GM23248 (cell line): ENCODE measurements at places on chromosomes 6 and 20. TPM values are rescaled to one million over a fixed set of nuclear protein-coding genes. Genes with fewer than 3 reads are reported as not detected.

CLPSL2 gene
- total RNA-seq = not detected in 2 replicates

NRSN1 gene
- total RNA-seq = not detected in 2 replicates

SNAP25 gene
- total RNA-seq = not detected in 2 replicates

C6orf141 gene
- not detected in 2 replicates for total RNA-seq

SYCP2L gene
- not detected in 2 replicates for total RNA-seq

DNA sequence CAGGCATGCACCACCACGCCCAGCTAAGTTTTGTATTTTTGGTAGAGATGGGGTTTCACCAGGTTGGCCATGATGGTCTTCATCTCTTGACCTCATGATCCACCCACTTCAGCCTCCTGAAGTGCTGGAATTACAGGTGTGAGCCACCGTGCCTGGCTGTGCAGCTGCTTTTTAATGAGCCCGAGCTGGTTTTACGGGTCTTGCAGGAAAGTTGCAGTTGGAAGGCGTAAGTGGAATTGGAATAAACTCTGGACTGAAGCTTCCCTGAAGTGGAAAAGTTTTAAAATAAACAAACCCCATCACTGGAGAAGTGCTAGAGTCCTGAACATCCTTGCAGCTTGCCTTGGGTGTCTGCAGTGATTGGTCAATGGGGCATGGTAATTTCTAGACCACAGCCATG lies 40.4 kb downstream of the KIF25 start:
- no peak for DNase-seq

- DNase-seq = no peak
Measured at GRCh38 chr20:60100780-60101179, 142.6 kb downstream of the CDH26 start.

DNA sequence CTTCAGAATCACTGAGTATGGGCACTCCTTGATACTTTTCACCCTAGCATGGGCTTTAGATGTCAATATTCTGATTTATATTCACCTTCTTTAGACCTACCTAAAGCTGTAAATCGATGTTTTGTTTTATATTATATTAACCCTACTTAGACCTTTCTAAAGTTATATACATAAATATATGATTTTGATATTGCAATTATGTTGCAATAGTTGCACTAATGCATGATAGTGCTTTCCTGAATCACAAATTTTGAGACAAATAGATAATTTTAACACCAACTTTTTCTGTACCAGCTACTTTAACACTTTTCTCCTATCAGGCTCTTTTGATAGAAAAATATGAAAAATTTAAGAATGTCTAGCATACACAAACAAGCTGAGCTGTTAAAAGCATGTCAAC lies 34.0 kb upstream of the JAG1 start:
- DNase-seq = no peak

- DNase-seq = peak; percentile 57
Measured at GRCh38 chr6:112205427-112206109, 48.8 kb downstream of the LAMA4 start.

DNA sequence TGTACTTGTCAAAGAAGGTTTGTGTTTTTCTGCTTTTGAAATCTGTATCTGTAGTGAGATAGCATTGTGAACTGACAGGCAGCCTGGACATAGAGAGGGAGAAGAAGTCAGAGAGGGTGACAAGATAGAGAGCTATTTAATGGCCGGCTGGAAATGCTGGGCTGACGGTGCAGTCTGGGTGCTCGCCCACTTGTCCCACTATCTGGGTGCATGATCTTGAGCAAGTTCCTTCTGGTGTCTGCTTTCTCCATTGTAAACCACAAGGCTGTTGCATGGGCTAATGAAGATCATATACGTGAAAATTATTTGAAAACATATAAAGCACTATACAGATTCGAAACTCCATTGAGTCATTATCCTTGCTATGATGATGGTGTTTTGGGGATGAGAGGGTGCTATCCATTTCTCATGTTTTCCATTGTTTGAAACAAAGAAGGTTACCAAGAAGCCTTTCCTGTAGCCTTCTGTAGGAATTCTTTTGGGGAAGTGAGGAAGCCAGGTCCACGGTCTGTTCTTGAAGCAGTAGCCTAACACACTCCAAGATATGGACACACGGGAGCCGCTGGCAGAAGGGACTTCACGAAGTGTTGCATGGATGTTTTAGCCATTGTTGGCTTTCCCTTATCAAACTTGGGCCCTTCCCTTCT lies 18.4 kb downstream of the CD83 start:
- DNase-seq = no peak

- DNase-seq = no peak
Measured at GRCh38 chr20:63119963-63120807, 95.7 kb downstream of the YTHDF1 start.

GRCh38 chr6:27592481-27593199 lies 119.7 kb upstream of the ZNF184 start:
- DNase-seq = peak; percentile 75

DNA sequence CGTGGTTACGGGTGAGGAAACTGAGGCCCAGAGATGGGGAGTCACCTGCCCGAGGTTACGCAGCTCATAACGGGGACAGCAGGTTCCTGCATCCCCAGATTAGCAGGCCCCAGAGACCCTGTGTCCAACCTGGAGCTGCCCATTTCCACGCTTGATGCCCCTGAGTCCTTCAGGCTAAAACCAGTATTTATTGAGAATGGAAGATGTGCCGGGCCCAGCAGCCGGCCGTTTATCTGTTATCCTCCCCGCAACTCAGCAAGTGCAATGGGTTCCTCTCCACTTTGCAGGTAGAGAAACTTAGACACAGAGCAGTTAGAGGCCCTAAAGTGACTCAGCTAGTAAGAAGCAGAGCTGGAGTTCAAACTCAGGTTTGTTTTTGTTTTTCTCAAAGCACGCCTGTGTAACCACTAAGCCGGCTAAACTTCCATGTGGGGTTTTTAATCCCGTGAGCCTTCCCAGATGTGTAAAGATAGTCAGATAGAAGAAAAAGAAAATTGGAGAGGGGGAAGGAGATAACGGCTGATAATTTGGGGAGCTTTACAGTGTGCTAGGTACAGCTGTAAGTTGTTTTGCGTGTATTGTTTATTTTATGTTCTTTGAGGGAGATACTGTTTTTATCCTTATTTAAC lies 775 bp downstream of the PFDN4 start:
- peak; percentile 75 for DNase-seq

DNA sequence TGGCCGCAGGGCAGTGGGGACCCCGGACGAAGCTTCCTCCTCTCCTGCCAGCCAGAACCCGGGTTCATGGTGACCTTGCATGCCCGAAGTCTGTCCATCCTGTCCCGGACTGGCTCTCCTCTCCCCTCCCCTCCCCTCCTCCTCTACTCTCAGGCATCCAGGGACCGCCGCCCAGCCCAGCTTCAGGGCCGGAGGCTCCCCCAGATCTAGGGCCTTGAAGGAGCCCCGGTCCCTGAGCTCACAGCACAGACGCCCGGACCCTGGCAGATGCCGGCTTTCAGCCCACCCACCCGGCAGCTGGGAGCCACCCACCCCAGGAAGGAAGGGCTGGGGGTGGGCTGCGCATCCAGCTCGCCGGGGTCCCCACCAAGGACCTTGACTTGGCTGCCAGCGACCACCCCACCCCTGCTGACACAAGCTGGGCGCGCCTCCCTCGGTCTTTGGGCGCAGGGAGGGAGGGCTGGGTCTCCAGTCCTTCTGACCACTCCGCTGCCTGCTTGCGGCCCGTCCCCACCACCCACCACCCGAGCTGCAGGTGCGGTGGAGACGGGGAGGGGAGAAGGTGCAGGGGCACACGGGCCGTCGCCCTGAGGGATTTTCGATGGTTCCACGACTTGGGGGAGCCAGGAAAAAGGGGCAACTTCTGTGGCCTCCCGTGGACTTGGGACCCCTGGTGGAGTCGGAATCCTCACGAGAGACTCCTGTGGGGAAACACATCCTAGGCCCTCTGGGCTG lies 5.8 kb upstream of the ABHD16B start:
- DNase-seq = peak; percentile 22

GRCh38 chr6:163834226-163834970 lies 419.9 kb downstream of the QKI start:
- no peak for DNase-seq

- DNase-seq = no peak
Measured at GRCh38 chr20:9699181-9699580, 139.7 kb downstream of the PAK5 start.

DNA sequence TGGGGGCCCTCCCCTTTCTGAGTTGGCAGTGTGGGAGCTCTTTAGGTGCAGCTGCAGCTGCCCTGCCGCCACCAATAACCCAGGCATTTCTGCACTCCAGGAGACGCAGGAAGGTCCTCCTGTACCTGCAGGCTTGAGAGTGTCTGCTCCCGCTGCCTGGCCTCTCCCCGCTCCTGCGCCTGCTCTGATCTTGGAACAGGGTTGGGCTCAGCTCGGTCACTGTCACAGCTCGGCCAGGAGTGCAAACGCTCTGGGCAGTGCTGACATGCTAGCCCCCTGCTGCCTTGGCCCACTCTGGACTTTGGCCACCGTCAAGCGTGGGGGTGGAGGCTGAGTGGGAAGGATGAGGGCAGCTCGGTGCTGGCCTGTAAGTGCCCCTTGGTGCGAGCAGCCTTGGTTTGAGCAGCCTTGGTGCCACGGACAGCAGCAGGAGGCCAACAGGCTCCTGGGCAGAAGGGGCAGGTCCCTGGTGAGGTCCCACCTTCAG lies 738.1 kb upstream of the GJE1 start:
- no peak for DNase-seq

DNA sequence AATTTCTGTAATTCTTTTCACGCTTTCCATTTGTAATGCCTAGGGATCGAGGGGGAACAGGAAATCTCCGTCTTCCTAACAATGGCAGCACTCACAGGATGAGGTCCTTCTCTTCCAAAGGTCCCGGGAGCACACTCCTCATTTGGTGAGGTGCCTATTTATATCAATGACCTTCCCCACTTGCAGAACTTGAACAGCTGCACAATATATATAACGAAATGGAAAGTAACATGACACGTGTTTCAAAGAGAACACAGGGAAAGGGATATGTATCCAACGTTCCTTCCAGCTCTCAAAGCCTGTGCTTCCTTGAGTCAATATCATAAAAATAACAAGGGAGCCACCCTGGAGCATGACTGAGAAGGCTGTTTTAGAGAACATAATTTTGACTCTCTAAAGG lies 78.6 kb upstream of the RBM24 start:
- no peak for DNase-seq

- no peak for DNase-seq
Measured at GRCh38 chr6:161533266-161533665, 259.4 kb upstream of the AGPAT4 start.

GRCh38 chr20:50224531-50225255 lies 34.1 kb downstream of the CEBPB start:
- DNase-seq = peak; percentile 95
